ENCODE measurements at places on chromosomes 5 and 9.
A peak's percentile ranks its signal among the peaks of the same experiment; 100 is the strongest.

DNA sequence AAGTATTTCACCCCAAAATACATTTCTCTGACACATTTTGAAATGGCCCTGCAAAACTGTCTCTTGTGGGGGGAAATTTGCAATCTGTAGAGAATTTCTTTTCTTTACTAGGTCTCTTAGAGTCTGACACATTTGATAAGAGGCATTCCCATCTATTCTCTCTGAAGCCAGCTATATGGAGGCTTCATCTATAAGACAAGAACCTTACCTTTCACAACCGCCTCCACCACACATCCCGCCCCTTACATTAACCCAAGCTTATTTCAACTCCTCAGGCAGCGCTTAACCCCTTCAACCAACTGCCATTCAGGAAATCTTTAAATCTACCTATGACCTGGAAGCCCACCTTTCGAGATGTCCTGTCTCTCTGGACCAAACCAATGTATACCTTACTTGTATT, 829.5 kb downstream of the TLE4 start:
- no peak for DNase-seq

GRCh38 chr5:11467588-11467987, 436.7 kb downstream of the CTNND2 start:
- no peak for DNase-seq

- DNase-seq: peak; percentile 32
Measured at GRCh38 chr5:134224888-134225779, 739 bp downstream of the PPP2CA start.

GRCh38 chr9:136133959-136134484, 15.3 kb upstream of the TMEM250 start:
- DNase-seq: no peak

- no peak for DNase-seq
Measured at GRCh38 chr9:71681104-71681707, 87.1 kb downstream of the CEMIP2 start.

- DNase-seq: no peak
Measured at GRCh38 chr5:123037104-123037418, 536 bp upstream of the PPIC start.

GRCh38 chr5:145946112-145946861, 9.9 kb downstream of the SH3RF2 start:
- no peak for DNase-seq

GRCh38 chr9:15475923-15476536, 34.7 kb downstream of the PSIP1 start:
- no peak for DNase-seq
